ENCODE measurements at places on chromosomes 7 and 10.

- no peak for DNase-seq
Measured at GRCh38 chr7:137953665-137954470, 48.0 kb downstream of the CREB3L2 start.

DNA sequence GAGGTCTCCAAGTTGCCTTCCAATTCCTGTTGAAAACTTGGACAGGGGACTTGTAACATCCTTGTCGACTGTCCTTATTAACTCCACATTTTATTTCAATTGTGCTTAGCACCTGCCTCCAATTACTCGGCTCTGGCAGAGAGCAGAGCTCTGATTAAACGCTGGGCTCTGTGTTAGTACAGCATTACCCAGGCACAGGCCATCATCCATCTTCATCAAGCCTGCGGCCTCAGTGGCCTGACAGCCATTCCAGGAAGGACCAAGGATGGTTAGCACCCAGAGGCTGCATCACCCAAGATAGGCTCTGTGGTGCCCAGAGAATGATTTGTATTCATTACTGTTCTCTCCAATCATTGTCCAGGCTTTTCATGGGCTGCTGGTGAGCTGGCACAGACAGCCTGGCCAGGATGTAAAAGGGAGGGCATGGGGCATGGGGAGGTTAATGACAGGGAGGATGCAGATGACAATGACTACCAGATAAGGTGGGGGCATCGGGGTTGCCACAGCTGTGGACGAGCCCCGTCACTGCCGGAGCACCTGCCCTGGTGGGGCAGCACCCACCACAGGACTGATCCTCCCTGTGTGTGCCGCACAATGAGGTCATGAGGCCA is 123.3 kb downstream of the PTPN20 start:
- no peak for DNase-seq

DNA sequence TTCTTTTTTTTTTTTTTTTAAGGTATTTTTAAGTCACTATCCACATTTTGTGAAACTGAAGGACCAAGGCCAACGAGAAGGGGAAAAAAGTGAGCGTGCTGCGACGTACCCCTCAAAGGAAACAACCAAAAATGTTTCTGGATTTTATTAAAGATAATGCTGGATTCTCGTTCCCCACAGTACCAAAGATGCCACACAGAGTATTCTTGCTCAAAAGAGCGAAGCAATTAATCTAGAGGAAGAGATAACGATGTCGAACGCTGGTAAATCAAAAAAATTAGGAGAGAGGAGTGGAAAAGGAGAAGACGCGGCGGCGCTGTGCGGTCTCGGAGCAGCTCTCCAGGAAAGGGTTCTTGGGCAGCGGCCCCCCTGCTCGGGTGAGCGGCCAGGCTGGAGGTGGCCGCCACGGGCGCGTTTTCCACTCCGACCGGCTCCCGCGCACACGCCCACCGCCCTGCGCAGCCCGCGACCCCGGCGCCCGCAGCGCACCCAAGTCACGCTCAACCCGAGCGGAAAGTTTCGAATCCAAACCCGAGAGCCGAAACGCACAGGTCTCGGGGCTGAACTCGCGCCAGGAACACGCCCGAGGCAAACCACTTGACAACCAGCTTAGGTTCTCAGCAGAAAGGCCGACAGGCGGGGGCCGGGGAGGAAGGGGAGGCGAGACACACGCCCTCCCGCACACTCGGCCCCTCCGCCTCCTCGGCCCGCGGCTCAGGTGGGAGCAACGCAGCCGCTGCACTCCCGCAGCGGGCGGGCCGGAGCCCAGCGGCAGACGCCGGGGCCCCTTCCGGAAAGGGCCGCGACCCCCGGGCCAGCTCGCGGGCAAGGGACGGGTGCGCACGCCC is 989 bp downstream of the SRPK2 start:
- DNase-seq, result no peak

- no peak for DNase-seq
Measured at GRCh38 chr7:70492625-70493024, 639.3 kb upstream of the GALNT17 start.

DNA sequence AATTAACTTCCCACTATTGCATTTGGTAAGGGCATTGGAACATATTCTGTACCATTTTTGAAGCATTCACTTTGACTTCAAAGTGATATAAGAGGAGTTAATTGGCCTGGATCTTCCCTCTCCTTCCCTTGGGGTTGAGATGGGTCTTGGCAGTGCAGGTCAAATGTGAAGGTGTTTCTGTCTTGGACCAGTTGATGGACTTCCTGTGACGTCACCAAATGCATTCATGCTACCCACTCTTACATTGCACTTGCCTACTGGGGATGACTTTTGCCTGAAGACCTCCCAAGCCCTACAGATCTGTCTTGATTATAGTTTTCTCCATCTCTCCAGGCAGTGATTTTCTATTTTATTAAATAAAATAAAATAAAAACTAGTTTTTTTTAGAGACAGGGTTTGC is 221.5 kb downstream of the BUB3 start:
- DNase-seq, result no peak

GRCh38 chr7:13179011-13179582 is 491.7 kb downstream of the ARL4A start:
- no peak for DNase-seq

GRCh38 chr10:73969224-73969841 is 28.6 kb upstream of the VCL start:
- DNase-seq, result no peak

DNA sequence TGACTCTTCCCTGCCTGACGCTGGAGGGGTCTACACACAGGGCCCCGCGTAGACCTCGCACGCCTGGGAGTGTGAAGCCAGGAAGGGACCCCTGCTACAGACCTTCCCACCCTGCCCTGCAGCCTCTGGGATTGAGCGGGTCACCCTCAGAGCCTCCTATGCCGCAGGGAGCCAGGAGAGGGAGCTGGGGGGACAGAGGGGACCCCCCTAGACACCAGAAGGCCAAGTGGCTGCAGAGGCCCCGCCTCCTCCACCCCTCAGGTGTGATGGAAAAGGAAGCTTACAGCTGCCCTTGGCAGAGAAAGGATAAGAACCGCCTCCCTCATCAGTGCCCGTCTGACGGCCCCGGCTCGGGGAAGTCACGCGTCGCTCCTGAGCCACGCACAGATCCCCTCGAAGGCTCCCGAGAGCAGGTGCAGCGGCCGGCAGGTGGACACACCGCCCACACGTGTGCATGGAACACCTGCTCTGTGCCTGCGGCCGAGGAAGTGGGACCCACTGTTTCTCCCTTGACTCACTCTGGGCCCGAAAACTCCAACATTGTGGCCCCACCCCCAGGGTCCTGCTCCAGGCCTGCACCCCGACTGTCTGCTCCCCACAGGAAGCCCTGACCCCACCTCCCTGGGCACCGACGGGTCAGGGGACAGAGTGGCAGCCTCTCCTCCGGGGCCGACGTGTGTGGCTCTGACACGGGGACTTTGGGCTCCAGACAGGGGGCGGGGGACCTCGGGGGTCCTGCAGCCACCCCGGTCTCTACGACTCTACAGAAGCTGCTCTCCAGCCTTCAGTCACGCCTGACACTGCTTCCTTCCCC is 73.3 kb downstream of the MICALL2 start:
- no peak for DNase-seq

DNA sequence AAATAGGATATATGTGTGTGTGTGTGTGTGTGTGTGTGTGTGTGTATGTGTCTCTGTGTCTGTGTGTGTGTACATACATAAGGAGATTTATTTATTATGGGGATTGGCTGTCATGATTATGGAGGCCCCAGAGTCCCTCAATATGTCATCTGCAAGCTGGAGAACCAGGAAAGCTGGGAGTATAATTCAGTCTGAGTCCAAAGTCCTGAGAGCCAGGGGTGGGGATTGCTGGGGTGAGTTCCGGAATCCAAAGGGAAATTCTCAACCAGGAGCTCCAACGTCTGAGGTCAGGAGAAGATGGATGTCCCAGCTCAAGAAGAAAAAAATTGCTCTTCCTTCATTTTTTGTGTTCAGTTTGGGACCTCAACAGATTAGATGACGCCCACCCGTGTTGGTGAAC is 50.7 kb upstream of the PLPP4 start:
- DNase-seq, result no peak

- no peak for DNase-seq
Measured at GRCh38 chr10:11910102-11910501, 86.9 kb downstream of the PROSER2 start.

GRCh38 chr7:103912891-103913605 is 76.4 kb downstream of the RELN start:
- no peak for DNase-seq
